Renal pelvis (tissue), 12 donors: ENCODE measurements at places on chromosomes 12 and 14.

- peak; percentile 50 for DNase-seq
These were observed 85.5 kb upstream of the PTPRB start for GRCh38 chr12:70722584-70723343.

DNA sequence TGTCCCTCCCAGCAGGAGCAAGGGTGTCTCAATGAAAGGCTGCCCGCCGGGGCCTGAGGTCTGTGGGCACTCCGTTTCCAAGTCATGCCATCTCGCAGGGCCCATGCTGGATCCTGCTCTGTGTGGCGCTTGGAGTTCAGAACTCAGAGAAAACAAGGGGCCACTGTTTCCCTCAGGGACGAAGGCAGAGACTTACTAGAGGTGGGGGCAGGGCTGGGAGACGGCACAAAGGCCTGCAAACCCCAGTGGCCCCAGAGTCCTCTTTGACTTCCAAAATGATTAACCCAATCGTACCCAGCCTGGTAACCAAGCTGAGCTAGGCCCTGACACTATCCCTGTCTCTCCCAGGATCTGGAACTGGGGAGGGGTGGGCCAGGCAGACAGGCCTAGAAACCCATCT lies 95.8 kb downstream of the ITPK1 start:
- no peak for DNase-seq

- DNase-seq = peak; percentile 62
These were observed 141.9 kb downstream of the CRADD start for GRCh38 chr12:93819050-93819491.

GRCh38 chr12:64598831-64599230 lies 11.5 kb upstream of the RASSF3 start:
- DNase-seq = no peak

GRCh38 chr12:50102131-50102531 lies 1.7 kb upstream of the GPD1 start:
- no peak for DNase-seq

- DNase-seq = no peak
These were observed 7.8 kb upstream of the TBPL2 start for GRCh38 chr14:55448141-55448614.

- no peak for DNase-seq
These were observed 133.2 kb downstream of the SLC38A4 start for GRCh38 chr12:46692606-46693005.
